Urinary bladder (tissue), 4 donors: ENCODE measurements at places on chromosomes 3 and 15. TPM values are rescaled to one million over a fixed set of nuclear protein-coding genes. Genes with fewer than 3 reads are reported as not detected.

GRCh38 chr15:43883571-43883970 is 56.8 kb downstream of the WDR76 start:
- no peak for DNase-seq

DNA sequence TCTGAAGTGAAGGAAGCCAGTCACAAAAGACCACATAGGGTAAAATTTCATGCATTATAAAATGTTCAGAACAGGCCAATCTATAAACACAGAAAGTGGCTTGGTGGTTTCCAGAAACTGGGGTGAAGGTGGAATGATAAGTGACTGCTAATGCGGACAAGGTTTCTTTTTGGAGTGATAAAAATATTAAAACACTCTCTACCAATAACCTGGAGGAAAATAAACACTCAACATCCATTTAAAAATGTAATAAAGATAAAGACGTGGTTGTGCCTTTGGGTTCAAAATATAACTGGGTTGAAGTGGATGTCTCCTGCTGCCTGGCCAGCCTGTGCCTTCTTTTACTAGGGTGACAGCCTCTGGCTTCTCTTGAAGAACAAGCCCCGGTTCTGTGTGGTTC is 70.9 kb upstream of the GCNT3 start:
- no peak for DNase-seq

Gene GOLGA6L25
- total RNA-seq, result not detected

Gene KLHL40
- total RNA-seq, result 3.5 TPM

DNA sequence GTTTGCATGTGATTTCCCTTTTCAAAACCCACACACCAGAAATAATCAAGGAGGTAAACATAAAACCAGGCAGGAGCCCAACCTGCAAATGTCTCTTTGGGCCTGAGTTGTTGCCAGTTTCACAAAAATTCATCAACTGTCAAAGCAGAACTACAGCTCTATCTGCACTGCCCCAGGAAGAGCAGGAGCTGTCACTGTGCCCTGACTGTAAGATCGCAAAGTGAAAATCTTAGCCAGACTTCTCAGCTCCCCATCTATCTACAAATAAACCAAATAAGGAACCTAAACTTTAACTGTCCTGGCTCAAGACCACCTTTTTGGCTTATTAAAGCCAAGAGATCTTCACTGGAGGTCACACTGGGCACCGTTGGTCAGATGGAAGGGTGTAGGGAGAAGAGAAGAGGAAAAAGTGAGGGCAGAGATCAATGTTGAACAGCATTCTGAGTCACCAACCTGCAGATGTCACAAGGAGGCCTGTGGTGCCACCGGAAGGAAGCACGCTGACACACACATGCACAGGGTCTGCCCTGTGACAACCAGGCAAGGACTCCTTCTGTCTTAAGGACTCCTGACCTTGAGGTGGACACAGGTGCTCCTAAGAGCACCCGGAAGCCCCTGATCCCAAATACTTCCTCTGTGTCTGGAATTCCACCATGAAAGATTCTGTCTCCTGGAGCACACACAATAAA is 58.7 kb downstream of the RPN1 start:
- no peak for DNase-seq

GRCh38 chr3:13493867-13494441 is 13.8 kb downstream of the HDAC11 start:
- no peak for DNase-seq

GRCh38 chr15:64642875-64643274 is 132.5 kb downstream of the RBPMS2 start:
- DNase-seq, result no peak

Gene AGBL1
- 1.5 TPM for total RNA-seq

- no peak for DNase-seq
Measured at GRCh38 chr3:23711916-23712494, 93.8 kb upstream of the UBE2E1 start.

GRCh38 chr3:53320697-53321096 is 26.6 kb downstream of the DCP1A start:
- no peak for DNase-seq

Gene CYFIP1
- 85.0 TPM for total RNA-seq

Gene CCK
- total RNA-seq, result not detected

DNA sequence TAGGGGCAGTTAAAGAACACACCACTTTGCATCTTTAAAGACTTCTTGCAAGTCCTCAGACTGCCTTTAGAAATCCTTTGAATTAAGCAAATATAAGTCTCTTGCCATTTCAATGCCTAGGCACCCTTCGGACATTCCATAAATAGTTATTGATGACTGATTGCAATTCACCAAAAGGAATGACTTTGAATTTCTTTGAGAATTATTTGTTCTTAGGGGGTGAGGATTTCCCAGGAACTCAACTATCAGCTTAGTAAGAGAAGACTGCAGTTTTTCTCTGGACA is 495 bp upstream of the MYEF2 start:
- no peak for DNase-seq

- no peak for DNase-seq
Measured at GRCh38 chr3:37190667-37191066, 16.3 kb upstream of the LRRFIP2 start.
